ENCODE measurements at places on chromosomes 4 and X. TPM values are rescaled to one million over a fixed set of nuclear protein-coding genes. Genes with fewer than 3 reads are reported as not detected.

ADH1A gene
- total RNA-seq: not detected

CFAP99 gene
- 0.26 TPM for total RNA-seq

STPG2 gene
- 0.21 TPM for total RNA-seq

ERVMER34-1 gene
- 0.19 TPM for total RNA-seq

MYL5 gene
- total RNA-seq: 14.5 TPM

SMIM10 gene
- 0.45 TPM for total RNA-seq

ELMOD2 gene
- 10.7 TPM for total RNA-seq

ALG13 gene
- 83.1 TPM for total RNA-seq

BEX2 gene
- total RNA-seq: 7.4 TPM

MSL3 gene
- total RNA-seq: 45.0 TPM

TCEAL2 gene
- 0.58 TPM for total RNA-seq

All from activated T-helper 17 cell treated with anti-CD3 and anti-CD28 coated beads, Interleukin-2, amount 50 U/mL, for 72 hours (primary cell).